Stimulated activated CD4-positive, alpha-beta T cell treated with anti-CD3 and anti-CD28 coated beads, TNF-alpha, amount 100 ng/mL, for 24 hours (primary cell): ENCODE measurements at places on chromosomes 13 and 19.

GRCh38 chr19:58439576-58440554 lies at the start of gene ZNF132:
TSS of gene ZNF132 (minus strand) at chr19:58440153. CDS start at chr19:58439821, 332 bp downstream.
- peak; percentile 92 for DNase-seq

DNA sequence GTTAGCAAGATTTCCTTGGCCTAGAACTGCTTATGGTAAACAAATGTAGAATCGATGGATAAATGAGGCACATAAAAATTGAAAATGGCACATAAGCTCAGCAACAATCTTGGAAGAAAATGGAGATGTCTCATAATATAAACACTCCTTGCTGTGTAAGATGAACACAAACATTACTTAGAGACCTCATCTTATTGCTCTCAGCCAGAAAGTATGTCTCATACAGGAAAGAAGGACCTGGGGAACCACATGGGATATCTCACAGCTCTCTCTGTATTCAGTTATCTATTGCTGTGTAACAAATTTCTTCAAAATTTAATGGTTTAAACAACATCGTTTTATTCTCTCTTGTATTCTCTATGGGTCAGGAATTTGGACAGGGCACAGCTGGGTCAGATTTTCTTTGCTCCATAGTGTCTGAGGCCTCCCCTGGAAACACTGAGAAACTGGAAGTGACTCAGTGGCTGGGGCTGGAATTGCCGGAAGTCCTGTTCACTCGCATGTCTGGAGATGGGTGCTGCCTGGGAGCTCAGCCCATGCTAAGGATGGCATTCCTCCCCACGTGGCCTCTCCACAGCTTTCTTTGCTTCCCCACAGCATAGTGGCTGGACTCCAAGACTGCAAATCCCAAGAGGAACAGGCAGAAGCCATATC lies 105.1 kb downstream of the NUFIP1 start:
- DNase-seq = no peak

DNA sequence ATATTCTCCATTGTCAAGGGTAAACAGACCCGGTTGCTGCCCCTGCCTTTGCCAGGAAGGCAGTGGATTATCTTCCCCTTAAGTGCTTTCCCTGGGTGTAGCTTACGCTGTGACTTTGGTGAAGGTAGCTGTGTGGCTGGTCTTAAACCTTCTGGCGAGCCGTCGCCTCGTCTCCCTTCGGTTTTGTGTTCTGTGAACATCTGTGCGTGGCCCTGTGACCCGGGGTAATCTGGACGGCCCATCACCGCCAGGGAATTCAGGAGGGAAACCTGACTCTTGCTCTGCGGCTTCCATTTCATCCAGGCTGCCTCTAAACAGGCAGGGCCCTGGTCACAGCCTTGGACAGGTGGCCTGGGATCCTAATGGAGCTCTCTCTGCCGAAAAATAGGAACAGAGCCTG lies 78.7 kb downstream of the SHISA2 start:
- DNase-seq = no peak

DNA sequence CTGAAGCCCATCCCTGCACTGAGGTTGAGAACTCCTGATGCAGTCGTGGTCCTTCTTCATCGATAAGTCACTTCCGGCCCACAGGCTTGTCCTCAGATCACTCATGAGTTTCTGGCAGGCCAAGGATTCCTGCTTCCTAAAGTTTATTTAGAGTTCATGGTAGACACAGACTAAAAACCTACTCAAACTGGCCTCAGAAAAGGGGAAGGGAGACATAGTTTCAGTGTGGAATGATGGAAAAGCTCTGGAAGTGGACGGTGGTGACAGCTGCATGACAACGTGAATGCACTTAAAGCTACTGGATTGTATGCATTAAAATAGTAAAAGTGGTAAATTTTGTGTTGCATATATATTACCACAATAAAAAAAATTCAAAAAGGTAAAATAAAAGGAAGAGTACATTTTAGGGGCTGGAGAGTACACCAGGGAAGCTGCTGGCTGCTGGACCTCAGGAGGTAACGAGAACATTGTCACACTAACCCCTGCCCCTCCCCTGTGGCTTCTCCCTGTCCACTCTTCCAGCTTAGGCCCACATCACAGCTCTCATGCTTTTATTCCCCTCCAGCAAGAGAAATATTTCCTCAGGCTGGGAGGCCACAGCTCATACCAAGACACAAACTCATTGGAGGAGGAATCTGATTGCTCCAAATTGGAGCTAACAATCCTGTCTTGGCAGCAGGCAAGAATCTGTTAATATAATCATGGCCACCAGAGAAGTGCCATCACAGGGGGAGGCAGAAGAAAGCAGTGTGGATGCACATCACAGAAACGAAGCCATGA lies 741.0 kb downstream of the UQCRFS1 start:
- no peak for DNase-seq

- no peak for DNase-seq
These were observed 904.8 kb upstream of the PCDH20 start for GRCh38 chr13:62320129-62321108.

DNA sequence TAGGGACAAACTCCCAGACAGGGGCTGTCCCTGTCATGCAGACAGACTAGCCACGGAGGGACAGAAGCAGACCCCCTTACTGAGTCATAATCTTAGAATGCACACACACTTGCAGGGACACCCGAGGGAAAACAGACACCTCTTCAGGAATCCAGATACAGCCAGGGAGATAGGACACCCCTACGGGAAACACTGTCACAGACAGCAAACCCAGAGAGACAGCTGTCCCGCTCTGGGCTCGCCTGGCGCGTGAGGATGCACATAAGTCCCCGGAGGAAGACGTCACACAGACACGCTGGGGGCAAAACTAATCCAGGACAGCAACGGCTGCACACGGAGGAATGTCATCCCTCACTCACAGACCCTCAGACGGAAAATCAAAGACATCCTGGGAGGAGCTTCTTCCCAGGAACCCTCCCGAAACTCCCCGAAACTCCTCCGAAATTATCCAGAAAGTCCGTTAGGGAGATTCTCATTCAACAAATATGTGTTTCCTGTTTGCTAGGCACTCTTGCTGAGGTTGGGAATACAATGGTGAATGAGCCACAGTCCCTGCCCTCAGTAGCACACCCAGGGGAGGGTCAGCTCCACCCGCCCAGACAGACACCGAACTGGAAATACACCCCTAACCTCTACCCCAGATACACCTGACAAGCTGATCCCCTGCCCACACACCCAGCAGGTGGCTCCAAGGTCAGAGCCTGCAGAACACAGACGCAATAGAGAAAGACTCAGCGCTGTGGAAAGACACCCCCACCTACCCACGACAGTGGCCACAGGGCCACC lies 15.2 kb upstream of the TOMM40 start:
- DNase-seq = no peak

DNA sequence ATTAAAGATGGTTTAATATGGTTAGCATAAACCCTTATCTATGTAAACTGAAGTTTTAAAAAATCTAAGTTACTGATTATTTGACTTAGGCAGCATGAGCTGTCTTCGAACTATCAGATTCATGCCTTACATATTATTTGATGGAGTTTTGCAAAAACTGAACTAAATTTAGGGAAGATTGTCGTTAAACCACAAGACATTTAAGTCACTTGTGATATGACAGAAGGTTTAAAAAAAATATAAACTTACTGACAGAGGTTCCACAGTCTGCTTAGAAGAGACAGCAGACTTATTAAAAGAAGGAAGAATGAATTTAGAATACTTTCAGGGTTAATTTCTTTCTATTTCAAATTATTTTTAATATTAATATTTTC lies 110.9 kb upstream of the FRY start:
- DNase-seq = no peak

GRCh38 chr13:52104624-52105023 lies 24.2 kb downstream of the NEK5 start:
- no peak for DNase-seq

DNA sequence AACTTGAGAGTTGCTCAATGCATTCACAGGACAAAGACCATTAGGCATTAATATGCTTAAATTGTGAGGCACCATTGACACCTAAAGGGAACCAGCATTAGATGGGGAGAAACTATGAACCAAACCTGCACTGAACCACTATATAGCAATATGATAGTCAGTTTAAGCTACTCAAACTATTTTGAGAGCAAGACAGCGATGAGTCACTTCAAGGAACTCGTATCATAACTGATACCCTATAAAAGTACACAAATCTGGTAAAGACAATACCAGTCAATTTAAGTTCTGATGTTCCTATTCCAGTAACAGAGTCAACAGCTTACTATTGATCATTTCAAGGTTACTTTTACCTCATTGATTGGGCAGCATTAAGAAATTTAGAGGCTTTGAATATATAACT lies 151.3 kb upstream of the ATXN8OS start:
- DNase-seq = no peak

- DNase-seq = no peak
These were observed 40.5 kb upstream of the EBPL start for GRCh38 chr13:49731766-49732165.

DNA sequence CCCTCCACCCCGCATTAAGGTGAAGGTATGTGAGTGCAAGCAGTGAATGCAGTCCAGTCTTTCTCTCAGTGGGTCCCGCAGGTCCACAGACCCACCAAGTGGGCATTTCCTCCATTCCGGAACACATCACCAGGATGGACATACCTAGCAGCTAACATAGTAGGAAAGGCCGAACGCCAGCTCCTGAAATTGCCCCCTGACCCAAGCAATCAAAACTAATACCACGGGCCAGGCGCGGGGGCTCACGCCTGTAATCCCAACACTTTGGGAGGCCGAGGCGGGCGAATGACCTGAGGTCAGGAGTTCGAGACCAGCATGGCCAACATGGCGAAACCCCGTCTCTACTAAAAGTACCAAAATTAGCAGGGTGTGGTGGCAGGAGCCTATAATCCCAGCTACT lies 71.7 kb upstream of the VSTM2B start:
- no peak for DNase-seq
